ENCODE measurements at places on chromosomes 12 and 14. TPM values are rescaled to one million over a fixed set of nuclear protein-coding genes. Genes with fewer than 3 reads are reported as not detected.

DNA sequence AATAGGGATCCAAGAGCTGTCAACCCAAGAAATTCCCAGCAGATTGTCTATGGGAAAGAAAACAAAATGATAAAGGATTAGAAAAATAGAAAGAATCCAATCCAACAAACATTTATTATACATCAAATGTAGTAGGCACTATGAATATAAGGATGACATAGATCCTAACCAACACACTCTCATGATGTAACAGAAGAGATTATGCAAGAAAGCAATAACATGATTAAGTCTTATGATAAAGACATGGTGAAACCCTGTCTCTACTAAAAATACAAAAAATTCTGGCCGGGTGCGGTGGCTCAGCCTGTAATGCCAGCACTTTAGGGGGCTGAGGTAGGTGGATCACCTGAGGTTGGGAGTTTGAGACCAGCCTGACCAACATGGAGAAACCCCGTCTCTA, 2.7 kb downstream of the MED6 start:
- peaks cover 15% of the 10 kb centered on the region for H3K4me1 ChIP-seq
- no peak overlapping the region for H3K27ac ChIP-seq
- H3K36me3 ChIP-seq = peaks cover 5% of the 10 kb centered on the region
- H3K27me3 ChIP-seq = no peaks in the 10 kb centered on the region
- DNase-seq = no peak
- no peak overlapping the region for H3K4me3 ChIP-seq

DNA sequence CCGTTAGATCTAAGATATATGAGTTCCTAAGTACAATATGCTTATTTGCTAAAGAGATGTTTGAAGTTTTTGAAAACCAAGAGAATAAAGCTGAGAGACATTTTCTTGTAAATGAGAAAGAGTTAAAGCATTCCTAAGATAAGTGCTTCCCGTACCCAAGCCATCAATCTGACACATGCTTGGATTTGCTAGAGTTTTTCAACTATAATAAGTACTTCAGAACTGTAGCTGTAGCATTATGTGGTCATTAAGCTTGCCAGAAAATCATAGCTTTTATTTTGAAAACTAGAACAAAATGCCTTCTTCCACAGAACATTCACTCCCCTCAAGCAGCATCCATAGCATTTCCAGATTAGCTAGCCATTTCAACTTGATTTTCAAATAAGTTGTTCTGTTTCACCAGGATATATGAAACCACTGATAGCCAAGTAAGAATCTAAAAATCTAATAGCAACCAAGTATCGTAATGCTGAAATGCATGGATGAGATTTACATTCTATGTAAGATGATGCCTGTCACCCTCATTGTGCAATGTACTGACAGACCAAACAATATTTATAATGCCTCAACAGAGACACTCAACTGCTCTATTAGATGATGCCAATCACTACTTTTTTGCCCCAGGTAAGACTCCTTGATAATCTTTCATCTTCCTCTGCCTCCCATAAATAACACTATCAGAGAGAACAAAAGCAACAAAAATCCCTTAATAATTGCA, 8.0 kb downstream of the SNW1 start:
- H3K27ac ChIP-seq = no peak overlapping the region
- no peaks in the 10 kb centered on the region for H3K27me3 ChIP-seq
- H3K4me1 ChIP-seq = peaks cover 15% of the 10 kb centered on the region
- DNase-seq = no peak
- no peak overlapping the region for H3K4me3 ChIP-seq
- peaks cover 42% of the 10 kb centered on the region for H3K36me3 ChIP-seq

- H3K27me3 ChIP-seq = peaks cover 2% of the 10 kb centered on the region
- H3K27ac ChIP-seq = no peak overlapping the region
- H3K4me3 ChIP-seq = no peak overlapping the region
- DNase-seq = no peak
These were observed 91.7 kb downstream of the MYRFL start for GRCh38 chr12:69916544-69917235.

DNA sequence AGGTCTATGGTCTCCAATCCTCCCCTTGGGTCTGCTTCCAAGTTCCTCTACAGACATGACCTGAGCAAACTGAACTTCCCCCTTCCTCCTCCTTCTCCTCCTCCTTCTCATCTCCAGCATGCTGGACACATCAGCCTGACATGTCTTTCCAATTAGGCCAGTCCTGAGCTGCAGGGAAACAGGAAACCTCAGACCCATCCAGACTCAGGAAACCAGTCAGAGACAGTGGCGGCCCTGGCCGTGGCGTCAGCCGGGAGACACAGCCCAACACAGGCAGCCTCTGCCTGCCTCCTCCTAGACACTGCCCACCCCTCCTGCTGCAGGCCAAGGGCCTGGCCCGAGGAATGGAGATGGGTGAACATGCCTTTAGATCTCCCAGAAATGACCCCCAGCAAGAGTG, 468.8 kb downstream of the BCL11B start:
- H3K36me3 ChIP-seq = no peaks in the 10 kb centered on the region
- no peak overlapping the region for H3K4me3 ChIP-seq
- no peaks in the 10 kb centered on the region for H3K4me1 ChIP-seq
- no peak overlapping the region for H3K27ac ChIP-seq

BATF gene
- 34.1 TPM for total RNA-seq

GRCh38 chr12:57771236-57771872, 551 bp downstream of the METTL1 start:
- H3K4me3 ChIP-seq = peak overlapping the region; percentile 96
- H3K4me1 ChIP-seq = peaks cover 20% of the 10 kb centered on the region
- H3K27me3 ChIP-seq = peaks cover 4% of the 10 kb centered on the region

ASB2 gene
- 21.3 TPM for total RNA-seq

TOMM20L gene
- not detected for total RNA-seq

FBXO34 gene
- 27.0 TPM for total RNA-seq

DNA sequence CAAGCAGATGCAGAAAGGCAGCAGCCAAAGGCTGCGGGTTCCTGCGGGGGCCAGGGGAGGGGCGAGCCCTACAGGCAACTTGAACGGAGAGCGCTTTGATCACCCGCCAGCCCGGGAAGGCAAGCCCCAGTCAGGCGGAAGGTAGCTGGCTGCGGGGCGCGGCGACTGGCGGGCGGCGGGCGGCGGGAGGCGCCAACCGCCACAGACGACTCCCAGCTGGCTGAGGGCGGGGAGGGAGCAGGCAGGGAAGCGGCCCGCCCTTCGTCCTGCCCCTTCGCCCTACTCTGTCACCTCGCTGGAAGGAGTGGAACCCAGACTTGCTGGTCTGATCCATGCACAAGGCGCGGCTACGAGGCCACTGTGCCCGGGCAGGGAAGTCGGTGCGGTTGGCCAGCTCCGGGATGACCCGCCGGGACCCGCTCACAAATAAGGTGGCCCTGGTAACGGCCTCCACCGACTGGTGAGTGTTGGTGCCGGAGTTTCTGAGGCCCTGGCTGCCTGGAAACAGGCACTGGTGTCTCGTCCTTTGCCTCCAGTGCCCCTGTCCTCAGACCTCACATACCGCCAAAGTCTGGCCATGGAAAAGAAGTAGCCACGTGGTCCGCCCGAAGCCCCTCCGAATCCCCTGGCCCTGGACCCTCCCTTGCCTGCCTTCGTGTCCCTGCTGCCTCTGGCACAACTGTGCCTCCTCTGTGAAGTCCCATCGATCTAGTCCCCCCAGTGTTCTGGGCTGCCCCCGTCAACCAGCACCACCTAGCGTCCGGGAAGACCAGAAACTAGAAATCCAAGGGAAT, 15.4 kb upstream of the CARMIL3 start:
- H3K4me3 ChIP-seq = peak overlapping the region; percentile 94
- H3K36me3 ChIP-seq = peaks cover 4% of the 10 kb centered on the region
- H3K4me1 ChIP-seq = peaks cover 15% of the 10 kb centered on the region
- peaks cover 11% of the 10 kb centered on the region for H3K27me3 ChIP-seq

DNA sequence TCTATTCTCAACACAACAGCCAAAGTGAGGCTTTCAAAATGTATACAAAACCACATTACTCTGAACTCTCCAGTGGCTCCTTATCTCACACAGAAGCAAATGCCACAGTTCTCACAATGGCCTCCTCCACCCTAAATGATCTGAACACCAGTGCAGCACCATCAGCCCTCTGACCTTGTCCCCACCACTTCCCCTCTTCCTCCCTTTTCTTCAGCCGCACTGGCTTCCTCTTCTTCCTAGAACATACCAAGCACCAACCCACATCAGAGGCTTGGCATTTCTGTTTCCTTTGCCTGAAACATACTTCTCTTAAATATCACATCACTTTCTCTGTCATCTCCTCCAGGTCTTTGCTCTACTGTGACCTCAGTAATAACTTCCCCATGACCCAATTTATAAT, 66.3 kb downstream of the GPR135 start:
- peak; percentile 54 for DNase-seq
- H3K36me3 ChIP-seq = peaks cover 40% of the 10 kb centered on the region
- peak overlapping the region; percentile 93 for H3K27ac ChIP-seq
- peaks cover 10% of the 10 kb centered on the region for H3K27me3 ChIP-seq
- H3K4me3 ChIP-seq = peak overlapping the region; percentile 76

DNA sequence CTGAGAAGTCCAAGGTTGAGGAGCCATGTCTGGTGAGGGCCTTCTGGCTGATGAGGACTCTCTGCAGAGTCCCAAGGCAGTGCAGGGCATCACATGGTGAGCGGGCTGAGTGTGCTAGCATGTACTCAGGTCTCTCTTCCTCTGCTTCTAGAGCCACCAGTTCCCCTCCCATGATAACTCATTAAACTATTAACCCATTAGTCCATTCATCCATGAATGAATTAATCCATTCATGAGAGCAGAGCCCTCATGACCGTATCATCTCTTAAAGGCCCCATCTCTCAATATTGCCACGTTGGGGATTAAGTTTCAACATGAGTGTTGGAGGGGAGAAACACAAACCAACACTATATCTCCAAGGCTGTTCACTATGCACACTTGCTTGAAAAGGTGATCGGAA, 83.7 kb downstream of the TMEM30B start:
- H3K4me3 ChIP-seq = no peak overlapping the region
- no peaks in the 10 kb centered on the region for H3K36me3 ChIP-seq
- peaks cover 16% of the 10 kb centered on the region for H3K27me3 ChIP-seq

- no peak overlapping the region for H3K4me3 ChIP-seq
- no peak overlapping the region for H3K27ac ChIP-seq
- DNase-seq = no peak
- no peaks in the 10 kb centered on the region for H3K27me3 ChIP-seq
- peaks cover 8% of the 10 kb centered on the region for H3K36me3 ChIP-seq
These were observed 59.5 kb downstream of the CMAS start for GRCh38 chr12:22105542-22105941.

- peaks cover 2% of the 10 kb centered on the region for H3K4me1 ChIP-seq
- H3K4me3 ChIP-seq = no peak overlapping the region
- no peaks in the 10 kb centered on the region for H3K36me3 ChIP-seq
- H3K27ac ChIP-seq = no peak overlapping the region
These were observed 1.2 kb downstream of the ESRRB start for GRCh38 chr14:76376878-76377734.

DNA sequence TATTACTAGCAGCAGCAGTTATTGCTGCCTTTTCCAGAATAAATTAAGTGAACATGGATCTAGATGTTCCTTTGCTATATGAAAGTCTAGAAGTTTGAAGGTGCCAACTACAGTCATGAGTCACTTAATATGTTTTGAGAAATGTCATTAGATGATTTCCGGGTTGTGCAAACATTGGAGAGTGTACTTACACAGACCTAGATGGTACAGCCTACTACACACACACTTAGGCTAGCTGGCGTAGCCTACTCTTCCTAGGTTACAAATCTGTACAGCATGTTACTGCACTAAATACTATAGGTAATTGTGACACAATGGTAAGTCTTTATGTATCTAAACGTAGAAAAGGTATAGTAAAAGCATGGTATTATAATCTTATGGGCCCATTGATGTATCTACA, 368.1 kb downstream of the PDZRN4 start:
- H3K4me1 ChIP-seq = no peaks in the 10 kb centered on the region
- no peak for DNase-seq
- no peaks in the 10 kb centered on the region for H3K36me3 ChIP-seq
- H3K4me3 ChIP-seq = no peak overlapping the region
- H3K27ac ChIP-seq = no peak overlapping the region

GRCh38 chr14:89430391-89431236, 13.6 kb upstream of the FOXN3 start:
- H3K27me3 ChIP-seq = no peaks in the 10 kb centered on the region
- peaks cover 14% of the 10 kb centered on the region for H3K36me3 ChIP-seq
- peak overlapping the region; percentile 84 for H3K4me3 ChIP-seq
- H3K4me1 ChIP-seq = peaks cover 54% of the 10 kb centered on the region
- no peak for DNase-seq

GRCh38 chr12:74370608-74371216, 166.9 kb upstream of the ATXN7L3B start:
- no peak for DNase-seq
- no peak overlapping the region for H3K4me3 ChIP-seq
- no peak overlapping the region for H3K27ac ChIP-seq
- H3K36me3 ChIP-seq = no peaks in the 10 kb centered on the region
- H3K4me1 ChIP-seq = no peaks in the 10 kb centered on the region
- no peaks in the 10 kb centered on the region for H3K27me3 ChIP-seq

- no peaks in the 10 kb centered on the region for H3K36me3 ChIP-seq
- no peaks in the 10 kb centered on the region for H3K27me3 ChIP-seq
- no peak overlapping the region for H3K27ac ChIP-seq
These were observed 1752.4 kb upstream of the FLRT2 start for GRCh38 chr14:83777516-83777915.

DNA sequence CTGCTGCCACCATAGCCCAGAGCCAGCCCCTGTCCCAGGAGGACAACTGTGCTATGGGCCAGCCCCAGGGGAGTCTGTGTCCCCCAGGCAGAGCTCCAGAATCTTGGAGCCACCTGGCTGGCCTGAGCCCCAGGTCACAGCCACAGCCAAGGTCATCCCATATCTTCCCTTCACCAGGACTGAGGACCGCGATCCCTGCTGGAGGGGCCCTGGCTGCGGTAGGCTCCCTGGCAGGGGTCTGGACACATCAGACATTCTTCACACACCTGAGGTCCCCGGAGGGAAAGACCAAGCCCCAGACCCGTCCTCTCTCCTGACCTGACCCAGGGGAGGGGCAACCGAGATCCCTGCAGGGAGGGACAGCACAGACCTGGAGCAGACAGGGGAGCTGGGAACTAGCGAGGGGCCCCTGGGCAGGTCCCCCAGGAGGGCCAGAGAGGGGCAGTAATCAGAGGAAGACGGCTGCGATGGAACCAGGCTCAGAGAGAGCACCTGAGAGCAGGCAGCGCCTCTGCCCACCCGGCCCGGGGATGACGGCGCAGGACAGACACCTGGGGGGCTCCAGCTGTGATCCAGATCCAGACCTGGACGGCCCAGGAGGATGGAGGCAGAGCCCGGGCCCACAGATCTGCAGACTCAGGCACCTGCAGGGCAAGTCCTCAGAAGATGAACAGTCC, 103.2 kb upstream of the EIF5 start:
- peaks cover 19% of the 10 kb centered on the region for H3K27me3 ChIP-seq
- H3K4me1 ChIP-seq = no peaks in the 10 kb centered on the region
- no peak overlapping the region for H3K27ac ChIP-seq
- H3K36me3 ChIP-seq = no peaks in the 10 kb centered on the region
- no peak for DNase-seq
- no peak overlapping the region for H3K4me3 ChIP-seq

DNA sequence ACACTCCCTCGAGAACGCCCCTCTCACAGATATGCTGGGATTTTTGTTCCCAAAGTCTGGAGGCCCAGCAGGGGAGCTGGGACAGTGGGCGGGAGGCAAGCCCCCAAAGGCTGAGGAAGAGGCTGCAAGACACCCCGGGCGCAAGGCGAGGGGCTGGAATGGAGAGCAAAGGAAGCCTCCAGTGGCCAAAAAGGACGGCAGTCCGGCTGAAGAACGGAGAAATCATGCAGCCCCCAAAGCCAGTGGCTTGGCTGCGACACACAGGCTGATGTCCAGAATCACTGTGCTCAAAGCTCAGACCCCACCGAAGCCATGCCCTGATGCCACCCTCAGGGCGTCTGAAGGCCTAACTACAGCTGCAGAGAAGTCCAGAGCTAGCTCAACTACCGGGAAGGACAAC, 10.9 kb downstream of the CLBA1 start:
- H3K4me1 ChIP-seq = no peaks in the 10 kb centered on the region
- no peak for DNase-seq
- H3K4me3 ChIP-seq = no peak overlapping the region
- no peak overlapping the region for H3K27ac ChIP-seq
- H3K27me3 ChIP-seq = no peaks in the 10 kb centered on the region
- peaks cover 10% of the 10 kb centered on the region for H3K36me3 ChIP-seq

Measured in activated naive CD8-positive, alpha-beta T cell treated with anti-CD3 and anti-CD28 coated beads, Interleukin-2, amount 10 ng/mL, durations not matched to agents 7 days and 5 days (primary cell).